Mammary microvascular endothelial cell (primary cell): ENCODE measurements at places on chromosomes 16 and 17. TPM values are rescaled to one million over a fixed set of nuclear protein-coding genes. Genes with fewer than 3 reads are reported as not detected.

Gene GCGR
- total RNA-seq = not detected in 2 replicates

Gene KRTAP4-4
- not detected in 2 replicates for total RNA-seq

Gene SPAG7
- 80.1 and 81.1 TPM in 2 replicates for total RNA-seq

Gene CDH1
- total RNA-seq = not detected in 2 replicates

Gene CLEC18A
- under 0.01 TPM in 1 of 2 replicates, not detected in the other for total RNA-seq

Gene DNAH2
- 0.93 and 1.7 TPM in 2 replicates for total RNA-seq

Gene NACA2
- not detected in 2 replicates for total RNA-seq

Gene TBC1D3G
- 0.89 and 1.5 TPM in 2 replicates for total RNA-seq

Gene GLP2R
- not detected in 2 replicates for total RNA-seq

Gene PPP1R9B
- 26.6 and 29.7 TPM in 2 replicates for total RNA-seq

Gene TAT
- total RNA-seq = not detected in 2 replicates

Gene SPATA32
- total RNA-seq = not detected in 2 replicates

Gene FOXN1
- not detected in 2 replicates for total RNA-seq

Gene HOXB4
- 6.7 and 6.9 TPM in 2 replicates for total RNA-seq

Gene ICAM2
- total RNA-seq = 1,396 and 1,507 TPM in 2 replicates

Gene MPP3
- 2.7 and 2.9 TPM in 2 replicates for total RNA-seq

Gene IRX5
- total RNA-seq = 0.05 and 0.40 TPM in 2 replicates

Gene TERB1
- total RNA-seq = not detected in 2 replicates

Gene SAMD14
- 3.5 and 5.7 TPM in 2 replicates for total RNA-seq

Gene ZNF423
- total RNA-seq = 2.5 and 3.1 TPM in 2 replicates

Gene LPCAT2
- total RNA-seq = 21.1 and 26.6 TPM in 2 replicates

Gene SLC4A1
- not detected in 2 replicates for total RNA-seq

Gene PIK3R5
- not detected in 2 replicates for total RNA-seq

Gene SPAG5
- 49.6 and 54.7 TPM in 2 replicates for total RNA-seq

Gene PERCC1
- total RNA-seq = not detected in 2 replicates

Gene UMOD
- total RNA-seq = not detected in 2 replicates

Gene KRT33B
- not detected in 2 replicates for total RNA-seq

Gene ENPP7
- not detected in 2 replicates for total RNA-seq

Gene PARD6A
- total RNA-seq = 2.8 and 4.5 TPM in 2 replicates

Gene MBTD1
- total RNA-seq = 2.3 and 3.1 TPM in 2 replicates

Gene CDC6
- total RNA-seq = 29.1 and 35.8 TPM in 2 replicates

Gene IFI35
- total RNA-seq = 93.7 and 97.2 TPM in 2 replicates

Gene MATCAP1
- total RNA-seq = 4.2 and 7.1 TPM in 2 replicates

Gene RHBDL1
- 0.07 and 0.69 TPM in 2 replicates for total RNA-seq

Gene KRT24
- not detected in 2 replicates for total RNA-seq

Gene CHST5
- total RNA-seq = not detected in 2 replicates

Gene ZNF287
- 3.5 and 3.7 TPM in 2 replicates for total RNA-seq

Gene AATF
- 37.1 and 42.8 TPM in 2 replicates for total RNA-seq

Gene RAPGEFL1
- 0.79 and 1.9 TPM in 2 replicates for total RNA-seq

Gene CDR2L
- 34.8 and 37.3 TPM in 2 replicates for total RNA-seq

Gene CHP2
- not detected in 2 replicates for total RNA-seq

Gene GFAP
- total RNA-seq = not detected in 2 replicates

Gene CCT6B
- 0.84 TPM in 1 of 2 replicates, not detected in the other for total RNA-seq

Gene HAS3
- total RNA-seq = 0.15 and 1.1 TPM in 2 replicates

Gene ARHGAP23
- total RNA-seq = 127 and 150 TPM in 2 replicates

Gene SLFN12
- 29.4 and 38.2 TPM in 2 replicates for total RNA-seq

Gene MILR1
- total RNA-seq = 14.3 and 20.6 TPM in 2 replicates

Gene KRT222
- total RNA-seq = not detected in 2 replicates

Gene TBKBP1
- total RNA-seq = 10.1 and 14.8 TPM in 2 replicates

Gene PTX4
- 0.20 TPM in 1 of 2 replicates, not detected in the other for total RNA-seq

Gene PRSS27
- total RNA-seq = under 0.01 TPM in 1 of 2 replicates, not detected in the other

Gene GAS7
- total RNA-seq = 0.60 and 0.89 TPM in 2 replicates

Gene GUCY2D
- not detected in 2 replicates for total RNA-seq

Gene RAB37
- 0.40 and 0.44 TPM in 2 replicates for total RNA-seq
